PC-3 (cell line): ENCODE measurements at places on chromosomes 7 and 10. TPM values are rescaled to one million over a fixed set of nuclear protein-coding genes. Genes with fewer than 3 reads are reported as not detected.
A peak's percentile ranks its signal among the peaks of the same experiment; 100 is the strongest.

DNA sequence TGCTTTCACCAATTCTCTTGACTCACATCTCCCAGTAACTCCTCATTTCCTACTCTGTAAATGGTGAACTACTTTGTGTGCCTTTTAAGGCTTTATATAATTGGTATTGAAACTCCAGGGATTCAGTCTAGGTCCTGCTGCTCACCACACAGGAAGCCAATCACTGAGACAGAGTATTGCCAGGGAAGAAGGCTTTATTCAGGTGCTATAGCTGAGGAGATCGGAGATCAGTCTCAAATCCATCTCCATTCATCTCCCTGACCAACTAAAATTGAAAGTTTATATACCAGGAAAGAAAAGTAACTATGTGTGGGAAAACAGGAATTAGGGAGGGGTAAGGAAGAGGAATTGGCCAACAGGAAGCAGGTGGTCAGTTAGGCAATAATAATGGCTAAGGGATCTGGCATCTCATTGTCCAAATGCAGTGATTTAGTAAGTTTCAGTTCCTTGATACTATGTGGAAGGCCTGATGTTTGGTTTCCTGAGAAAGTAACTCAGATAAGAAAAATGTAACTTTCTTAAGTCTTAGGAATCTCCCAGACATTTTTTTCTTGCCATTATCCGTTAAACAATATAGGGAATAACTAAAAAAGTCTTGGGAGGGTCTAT, 10.2 kb upstream of the SDHAF3 start:
- no peak for DNase-seq

Gene PRKAR1B
- total RNA-seq, result 15.6 and 19.1 TPM in 2 replicates

DNA sequence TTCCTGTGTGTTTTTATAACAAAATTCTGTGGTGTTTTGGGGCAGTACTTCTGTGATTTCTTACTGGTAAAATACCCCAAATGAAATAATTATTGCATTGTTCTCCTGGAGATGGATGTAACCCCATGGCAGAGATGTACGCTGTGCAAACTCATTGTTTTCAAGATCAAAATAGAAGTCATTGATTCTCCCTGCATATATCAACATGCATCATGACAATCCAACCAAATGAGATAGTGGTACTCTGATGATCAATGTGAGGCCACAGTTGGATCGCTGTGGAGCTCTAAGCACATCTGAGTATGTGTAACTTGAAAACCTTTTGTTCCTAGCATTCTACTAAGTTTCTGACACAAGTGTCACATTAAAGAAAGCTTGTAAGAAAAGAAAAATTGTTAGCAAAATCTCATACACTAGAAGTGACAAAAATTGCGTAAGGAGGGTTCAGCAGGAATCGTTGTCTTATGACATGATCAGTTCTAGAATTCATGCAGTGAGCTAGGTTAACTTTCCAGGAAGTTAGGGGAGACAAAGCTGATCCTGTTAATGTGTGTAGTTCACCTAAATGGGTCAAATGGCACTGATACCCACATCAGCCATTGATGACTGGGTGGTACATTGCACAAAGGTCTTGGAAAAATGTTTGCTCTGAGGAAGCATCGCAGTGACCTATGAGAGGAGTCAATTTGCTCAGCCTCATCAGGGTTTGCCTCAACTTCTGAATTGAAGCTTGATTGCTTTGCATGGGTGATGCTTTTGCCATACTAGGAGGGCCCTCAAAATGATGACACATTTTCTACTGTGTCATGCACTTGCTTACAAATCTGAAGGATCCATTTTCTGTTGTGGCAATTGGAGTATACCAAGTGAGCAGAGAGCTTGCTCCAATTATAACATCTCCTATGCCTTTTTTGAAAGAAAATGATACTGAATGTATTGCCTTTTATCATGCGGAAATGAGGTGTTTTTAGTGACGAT, 145.1 kb downstream of the PLXDC2 start:
- no peak for DNase-seq

Gene TDRD1
- not detected in 2 replicates for total RNA-seq

Gene WDR11
- 29.3 and 37.5 TPM in 2 replicates for total RNA-seq

- no peak for DNase-seq
These were observed 180.7 kb upstream of the ANK3 start for GRCh38 chr10:60570272-60570865.

DNA sequence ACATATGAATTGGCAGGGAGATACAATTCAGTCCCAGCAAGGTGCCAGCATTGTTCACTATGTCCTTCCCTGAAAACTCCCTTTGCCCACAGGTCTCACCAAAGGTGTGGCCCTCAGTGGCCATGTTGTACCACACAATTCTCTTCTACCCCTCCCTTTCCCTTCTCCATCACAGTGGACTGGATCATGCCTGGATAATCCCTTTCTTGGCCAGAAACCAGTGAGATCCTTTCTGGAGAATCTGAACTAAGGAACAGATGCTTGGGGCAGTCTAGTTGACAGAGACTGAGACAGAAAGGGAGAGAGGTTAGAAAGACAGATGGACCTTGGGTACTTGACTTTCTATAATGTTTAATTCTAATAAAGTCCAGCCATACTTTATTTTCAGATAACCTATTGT, 9.5 kb downstream of the NMT2 start:
- no peak for DNase-seq

Gene IDI2
- not detected in 2 replicates for total RNA-seq

Gene CYP2E1
- total RNA-seq, result 3.3 and 4.2 TPM in 2 replicates

Gene ST8SIA6
- not detected in 2 replicates for total RNA-seq

GRCh38 chr10:109737626-109738025, 185.7 kb downstream of the XPNPEP1 start:
- no peak for DNase-seq

Gene GPR26
- not detected in 2 replicates for total RNA-seq

DNA sequence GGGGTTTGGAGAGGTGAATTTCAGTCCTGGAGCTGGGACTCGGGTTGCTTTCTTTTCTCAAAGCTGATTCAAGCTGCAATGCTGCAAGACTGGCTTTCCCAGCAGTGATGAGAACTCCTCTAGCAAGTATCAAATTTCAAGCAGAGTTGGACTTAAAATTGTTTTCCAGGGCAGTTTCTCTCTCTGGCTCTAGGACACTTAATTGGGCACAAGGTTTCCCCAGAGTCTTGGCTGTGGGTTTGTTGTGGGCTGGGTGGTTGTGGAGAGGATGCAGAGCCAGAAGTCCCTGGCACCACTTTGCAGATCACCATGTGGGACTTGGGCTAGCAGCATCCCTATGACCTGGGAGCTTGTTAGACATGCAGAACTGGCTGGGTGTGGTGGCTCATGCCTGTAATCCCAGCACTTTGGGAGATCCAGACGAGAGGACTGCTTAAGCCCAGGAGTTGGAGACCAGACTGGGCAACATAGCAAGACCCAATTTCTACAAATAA, 16.8 kb downstream of the AKR1B15 start:
- peak; percentile 63 for DNase-seq

- DNase-seq, result peak; percentile 99
These were observed 108.4 kb upstream of the ZMIZ1 start for GRCh38 chr10:78960316-78960800.

GRCh38 chr10:73398024-73398423, 15.8 kb downstream of the ANXA7 start:
- peak; percentile 68 for DNase-seq

Gene KCNH2
- 0.84 and 1.6 TPM in 2 replicates for total RNA-seq

DNA sequence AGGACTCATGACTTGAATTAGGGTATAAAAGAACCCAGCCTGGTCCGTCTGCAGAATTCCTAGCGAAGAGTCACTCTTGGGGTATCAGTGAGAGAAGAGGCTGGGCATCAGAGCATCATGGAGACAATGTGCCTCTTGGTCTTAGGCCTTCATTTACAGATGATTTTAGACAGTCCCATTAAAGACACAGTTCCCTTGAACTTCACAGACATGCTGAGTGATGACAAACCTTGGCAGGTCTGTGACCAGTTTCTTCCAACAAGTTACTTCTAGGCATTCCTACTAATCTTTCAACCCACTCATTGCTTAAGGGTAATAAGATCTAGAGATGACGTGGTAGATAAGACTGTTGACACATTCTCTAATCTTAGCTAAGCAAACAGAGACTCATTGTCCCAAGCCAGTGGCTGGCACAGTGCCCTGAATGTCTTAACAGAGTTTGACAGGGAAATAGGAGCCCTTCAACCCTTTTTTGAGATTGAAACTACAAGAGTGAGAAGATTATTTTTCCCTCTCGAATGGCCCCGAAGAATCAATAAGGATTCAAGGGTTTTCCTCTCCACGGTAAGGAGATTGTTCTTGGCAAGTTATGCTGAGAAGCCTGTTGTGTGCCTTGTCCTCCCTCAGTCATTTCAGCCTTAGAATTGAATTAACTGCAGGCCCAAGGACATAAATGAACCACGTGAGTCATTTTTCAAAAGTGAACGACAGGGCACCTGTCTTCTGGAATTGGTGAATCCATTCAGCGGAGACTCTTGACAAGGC, 281.1 kb downstream of the CCDC3 start:
- DNase-seq, result peak; percentile 93

Gene LRRC72
- not detected in 2 replicates for total RNA-seq

DNA sequence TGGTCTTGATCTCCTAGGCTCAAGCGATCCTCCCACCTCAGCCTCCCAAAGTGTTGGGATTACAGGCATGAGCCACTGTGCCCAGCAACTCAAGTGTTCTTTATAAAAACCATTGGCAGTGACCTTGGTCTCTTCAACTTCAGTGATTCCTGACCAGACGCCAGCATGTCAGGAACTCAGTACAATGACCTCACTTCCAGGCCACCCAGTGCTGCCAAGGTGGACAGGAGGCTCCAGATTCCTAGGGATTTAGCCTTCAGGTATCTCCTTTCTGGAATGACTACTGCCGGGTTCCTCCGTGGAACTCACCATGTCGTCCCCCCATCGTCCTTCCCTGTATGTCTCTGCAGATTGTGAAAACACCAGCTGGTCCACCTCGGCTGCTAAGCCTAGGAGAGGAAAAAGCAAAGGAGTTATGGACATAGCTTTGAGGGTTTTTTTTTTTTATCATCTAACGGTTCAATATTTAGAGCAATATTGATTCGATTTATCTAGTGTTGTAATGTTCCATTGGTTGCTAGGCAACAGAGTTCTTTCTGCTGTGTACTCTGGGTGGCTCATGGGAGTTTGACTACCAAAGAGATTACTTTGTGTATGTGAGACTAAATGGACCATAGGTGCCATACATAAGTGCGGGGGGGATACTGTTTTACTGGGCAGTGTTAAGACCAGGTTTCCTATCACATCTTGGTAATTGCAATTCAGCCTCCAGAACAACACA, 425.8 kb upstream of the AUTS2 start:
- no peak for DNase-seq

DNA sequence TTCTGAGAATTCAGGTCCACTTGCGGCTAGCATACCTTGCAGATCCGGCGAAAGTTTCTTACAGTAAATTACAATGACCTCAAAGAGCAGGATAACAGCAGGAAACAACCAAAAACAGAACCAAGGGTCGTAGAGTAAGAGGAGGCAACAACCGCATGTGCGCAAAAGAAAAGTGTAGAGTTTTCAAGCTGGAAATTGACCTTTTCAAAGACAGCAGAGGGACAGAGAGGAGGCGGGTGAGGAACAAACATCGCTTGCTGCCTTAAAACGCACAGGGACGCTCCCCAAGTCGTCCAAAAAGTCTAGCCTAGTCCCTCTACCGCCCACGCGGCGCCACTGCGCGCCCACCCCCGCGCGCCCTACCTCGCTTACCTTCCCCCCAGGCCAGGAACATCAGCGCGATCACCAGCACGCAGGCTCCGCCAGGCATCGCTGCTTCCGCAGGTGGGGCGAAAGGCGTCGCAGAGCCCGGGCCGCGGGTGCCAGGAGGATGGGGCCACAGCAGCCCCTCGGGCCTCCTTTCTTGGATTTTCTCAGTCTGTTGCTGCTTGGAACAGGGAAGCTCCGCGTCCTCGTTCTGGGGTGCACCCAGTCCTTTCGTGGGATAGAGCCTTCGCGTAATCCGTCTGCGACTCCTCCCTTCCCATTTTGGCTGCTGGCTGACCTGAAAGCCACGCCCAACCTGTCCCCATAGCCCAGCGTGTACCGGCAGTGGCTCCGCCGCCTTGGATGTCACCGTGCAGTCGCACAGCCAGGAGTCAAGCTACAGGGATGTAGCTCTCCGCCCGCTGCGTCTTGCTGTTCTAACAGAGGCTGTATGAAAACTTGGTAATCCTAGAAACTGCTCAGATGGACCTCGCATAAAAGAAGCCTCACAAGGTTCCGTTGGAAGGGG, at the start of gene VWDE:
TSS of gene VWDE (minus strand) at position 579 of the 895 bp plus-strand sequence. CDS start at position 430, 149 bp downstream.
- peak; percentile 80 for DNase-seq

Gene VAX1
- total RNA-seq, result 0.12 and 0.98 TPM in 2 replicates

DNA sequence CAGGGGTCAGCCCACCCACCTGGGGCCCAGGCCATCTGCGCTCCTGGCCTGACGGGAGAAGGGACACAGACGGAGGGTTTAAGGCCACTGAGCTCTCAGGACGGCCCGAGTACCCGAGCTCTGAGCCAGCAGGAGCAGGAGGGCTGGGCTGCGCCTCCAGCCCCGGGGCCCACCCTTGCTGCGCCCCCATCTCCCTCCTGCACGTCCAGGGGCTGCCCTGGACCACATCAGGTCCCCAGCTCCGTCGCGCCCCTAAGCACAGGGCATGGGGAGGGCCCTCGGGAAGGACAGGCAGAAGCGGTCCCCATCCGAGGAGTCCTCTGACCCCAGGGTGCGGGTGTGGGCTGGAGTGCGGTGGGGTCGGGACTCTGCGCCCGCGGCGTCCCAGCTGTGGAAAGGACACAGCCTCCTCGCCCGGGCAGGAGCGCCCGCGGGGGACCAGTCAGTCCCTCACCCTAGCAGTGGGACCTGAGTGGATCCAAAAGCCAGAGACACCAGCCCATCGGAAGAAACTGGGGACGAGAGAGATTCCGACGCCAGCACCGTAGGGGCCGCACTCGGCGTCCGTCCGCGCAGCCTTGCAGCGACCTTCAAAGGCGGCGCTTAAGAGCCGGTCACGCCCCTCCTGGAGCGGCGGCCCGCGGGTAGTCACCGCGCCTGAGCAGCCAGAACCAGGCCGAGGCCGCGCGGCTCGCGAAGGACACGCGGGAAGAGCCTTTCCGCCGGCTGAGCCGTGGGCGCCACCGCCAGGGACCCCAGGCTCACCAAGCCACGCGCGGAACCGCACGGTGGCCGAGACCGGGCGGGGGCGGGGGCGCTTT, 15.9 kb downstream of the CAMK2B start:
- DNase-seq, result peak; percentile 11

Gene VOPP1
- 60.2 and 64.8 TPM in 2 replicates for total RNA-seq

Gene INMT
- total RNA-seq, result not detected in 2 replicates

DNA sequence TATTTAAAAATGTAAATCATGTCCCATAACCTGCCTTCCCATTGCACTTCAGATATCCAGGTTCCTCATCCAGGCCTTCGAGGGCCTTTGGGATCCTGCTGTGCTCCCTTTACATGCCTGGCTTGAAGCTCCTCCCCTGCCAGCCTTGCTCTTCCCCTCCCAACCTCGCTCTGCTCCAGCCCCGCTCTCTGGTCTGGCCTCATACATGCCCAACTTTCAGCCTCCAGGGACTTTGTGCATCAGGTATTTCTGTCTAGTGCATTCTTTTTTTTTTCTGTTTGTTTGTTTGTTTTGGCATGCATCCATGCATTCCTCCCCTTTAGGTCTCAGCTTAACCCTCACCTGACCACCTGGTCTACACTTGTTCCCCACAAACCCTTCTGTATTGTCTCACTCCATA, 160.3 kb downstream of the SNX10 start:
- peak; percentile 26 for DNase-seq

GRCh38 chr7:76191783-76192240, 9.9 kb upstream of the SRRM3 start:
- DNase-seq, result peak; percentile 53

- no peak for DNase-seq
These were observed 161.9 kb downstream of the TCERG1L start for GRCh38 chr10:131149586-131149985.
